Activated CD4-positive, alpha-beta T cell treated with anti-CD3 and anti-CD28 coated beads for 4 hours (primary cell): ENCODE measurements at places on chromosomes 11 and 22.

GRCh38 chr11:77063861-77064260 lies 2.9 kb upstream of the CAPN5 start:
- DNase-seq: no peak

GRCh38 chr22:31290494-31291471 lies 1.5 kb downstream of the PIK3IP1 start:
- DNase-seq: peak; percentile 95

DNA sequence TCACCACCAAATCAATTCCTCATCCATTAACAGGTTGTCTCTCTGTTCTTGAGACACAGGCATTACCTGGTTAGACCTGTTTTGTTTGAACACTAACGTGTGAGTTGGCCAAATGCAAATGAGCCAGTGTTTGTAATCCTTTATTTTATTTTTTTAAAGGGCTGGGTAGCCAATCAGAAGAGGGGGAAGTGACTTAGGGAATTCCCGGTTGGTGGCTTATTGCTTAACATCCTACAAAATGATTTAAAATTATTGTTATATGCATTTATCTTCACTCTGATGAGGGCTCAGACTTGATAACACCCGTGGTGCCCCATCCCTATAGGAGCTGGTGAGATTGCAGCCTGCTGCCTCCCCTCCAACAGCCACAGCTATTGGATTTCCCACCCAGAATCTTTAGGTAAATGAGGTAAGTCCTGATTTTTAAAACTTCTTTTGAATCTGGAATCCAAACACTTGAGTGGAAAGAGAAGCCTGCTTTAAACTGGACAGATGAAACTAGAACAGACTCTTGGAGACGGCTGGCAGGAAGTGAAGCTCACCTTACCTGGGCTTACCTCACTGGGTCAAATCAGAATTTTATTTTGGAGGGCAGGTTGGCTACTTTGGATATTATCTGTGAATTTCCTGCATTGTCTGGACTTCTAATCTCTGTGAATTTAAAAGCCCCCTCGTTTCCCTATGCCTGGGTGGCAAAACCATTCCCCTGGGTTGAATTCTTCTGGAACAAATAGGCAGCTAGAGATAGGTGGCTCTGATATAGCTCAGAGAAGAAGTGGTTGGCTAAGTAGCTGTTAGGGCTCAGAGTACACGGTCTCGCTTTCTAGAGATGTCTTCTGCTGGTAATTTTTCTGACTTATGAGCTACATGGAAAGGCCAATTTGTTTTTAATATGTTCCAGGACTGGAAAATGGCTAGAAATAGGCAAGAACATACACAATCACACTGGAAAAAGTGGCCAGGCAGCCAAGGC lies at the start of gene EHF:
EHF (plus strand) TSS at position 274 of the 973 bp plus-strand sequence. CDS start 21,538 bp downstream, outside the sequence.
- DNase-seq: no peak

DNA sequence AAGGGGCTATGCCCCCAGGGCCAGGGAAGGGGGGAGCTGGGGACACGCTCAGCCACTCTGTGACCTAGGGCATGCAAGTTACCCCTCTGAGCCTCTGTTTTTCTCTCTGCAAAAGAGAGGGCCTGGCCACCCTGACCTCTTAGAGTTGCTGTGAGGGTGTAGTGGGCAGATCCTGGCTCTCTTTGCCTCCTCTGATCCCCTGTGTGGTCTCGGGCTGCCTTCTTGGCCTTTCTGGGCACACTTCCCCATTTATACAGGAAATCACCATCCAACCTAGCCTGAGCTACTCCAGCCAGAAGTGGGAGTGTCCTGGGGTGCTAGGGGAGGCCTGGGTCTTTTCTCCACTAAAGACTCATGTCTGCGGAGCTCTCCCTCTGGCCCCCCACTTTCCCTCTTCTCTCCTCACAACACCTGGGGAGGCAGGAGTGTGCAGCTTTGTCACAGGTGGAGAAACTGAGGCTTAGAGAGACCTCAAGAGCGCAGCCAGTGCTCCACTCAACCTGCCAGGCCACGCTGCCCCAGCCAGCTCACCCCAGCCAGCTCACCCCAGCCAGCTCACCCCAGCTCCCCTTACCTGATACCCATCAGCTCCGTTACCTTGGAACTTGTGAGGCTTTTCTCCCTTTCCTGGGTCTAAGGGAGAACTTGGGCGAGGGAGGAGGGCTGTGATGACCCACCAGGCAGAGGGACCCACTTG lies 1.4 kb downstream of the AIFM3 start:
- no peak for DNase-seq

GRCh38 chr11:128424271-128424711 lies 163.1 kb downstream of the ETS1 start:
- DNase-seq: no peak

DNA sequence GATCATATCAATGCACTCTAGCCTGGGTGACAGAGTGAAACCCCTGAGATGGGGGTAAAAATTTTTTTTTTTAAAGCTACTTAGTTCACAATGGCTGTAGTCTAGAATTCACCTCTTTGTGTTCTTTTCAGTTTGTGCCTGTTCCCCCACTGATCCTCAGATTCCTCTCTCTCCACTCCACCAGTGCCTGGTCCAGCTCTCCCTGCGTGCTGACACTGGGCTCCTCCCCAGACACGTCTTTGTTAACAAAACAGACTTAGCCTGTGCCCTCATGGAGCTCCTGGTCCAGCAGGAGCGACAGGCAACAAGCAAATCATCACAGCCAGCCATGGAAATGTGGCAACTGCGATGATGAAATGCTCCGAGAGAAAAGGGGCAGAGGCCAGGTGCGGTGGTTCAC lies 34.0 kb downstream of the IFT27 start:
- DNase-seq: no peak

- DNase-seq: no peak
Observed at GRCh38 chr11:128603752-128604414, 16.5 kb upstream of the ETS1 start.

- DNase-seq: no peak
Observed at GRCh38 chr11:75725547-75726320, 8.1 kb downstream of the MOGAT2 start.

DNA sequence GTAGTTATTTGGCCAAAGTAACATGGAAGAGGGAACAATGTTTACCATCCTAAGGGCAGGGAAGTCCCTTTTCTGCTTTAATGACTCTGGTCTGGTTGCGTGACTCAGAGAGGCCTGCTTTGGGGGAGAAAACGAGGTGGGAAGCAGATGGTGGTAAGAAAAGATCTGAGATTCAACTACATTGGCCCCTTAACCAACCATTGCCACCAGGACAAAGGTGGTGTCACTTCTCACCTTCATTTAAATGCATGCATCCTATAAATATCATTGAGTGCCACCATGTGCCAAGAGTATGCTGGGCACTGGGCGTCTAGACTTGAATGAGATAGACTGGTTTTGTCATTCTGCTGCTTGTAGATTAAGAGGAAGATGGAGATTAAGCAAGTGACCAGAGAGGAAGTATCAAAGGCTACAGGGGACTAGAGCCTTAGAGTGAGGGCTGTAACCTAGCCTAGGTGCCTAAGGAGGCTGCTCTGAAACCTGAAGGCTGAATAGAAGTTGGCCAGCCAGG lies 3.6 kb upstream of the SORL1 start:
- no peak for DNase-seq

GRCh38 chr11:81658722-81659121 lies 1074.9 kb downstream of the FAM181B start:
- DNase-seq: no peak

GRCh38 chr11:105144887-105145286 lies 5.3 kb upstream of the CARD18 start:
- DNase-seq: no peak

- peak; percentile 63 for DNase-seq
Observed at GRCh38 chr11:35235936-35236666, 97.1 kb downstream of the CD44 start.

GRCh38 chr11:78651923-78652842 lies 77.5 kb upstream of the NARS2 start:
- DNase-seq: no peak

DNA sequence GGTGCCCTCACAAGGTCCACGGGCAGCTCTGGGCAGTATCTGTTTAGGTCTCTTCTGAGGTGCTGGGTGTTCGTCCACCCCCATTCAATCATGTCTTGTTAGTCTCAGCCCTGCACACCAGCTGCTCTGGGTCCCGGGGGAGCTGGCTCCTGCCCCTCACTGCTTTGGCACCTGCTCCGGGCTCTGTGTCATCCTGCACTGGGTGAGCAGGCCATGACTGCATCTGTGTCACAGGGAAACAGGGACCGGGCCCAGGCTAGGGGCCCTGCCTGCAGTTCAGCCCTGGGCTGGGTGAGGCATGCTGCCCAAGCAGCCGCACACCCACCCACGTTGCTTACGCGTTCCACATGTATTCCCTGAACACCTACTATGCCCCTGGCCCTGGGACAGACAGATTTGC lies 43.9 kb downstream of the ELFN2 start:
- DNase-seq: no peak

- DNase-seq: no peak
Observed at GRCh38 chr22:19068784-19069271, 53.4 kb downstream of the DGCR2 start.

DNA sequence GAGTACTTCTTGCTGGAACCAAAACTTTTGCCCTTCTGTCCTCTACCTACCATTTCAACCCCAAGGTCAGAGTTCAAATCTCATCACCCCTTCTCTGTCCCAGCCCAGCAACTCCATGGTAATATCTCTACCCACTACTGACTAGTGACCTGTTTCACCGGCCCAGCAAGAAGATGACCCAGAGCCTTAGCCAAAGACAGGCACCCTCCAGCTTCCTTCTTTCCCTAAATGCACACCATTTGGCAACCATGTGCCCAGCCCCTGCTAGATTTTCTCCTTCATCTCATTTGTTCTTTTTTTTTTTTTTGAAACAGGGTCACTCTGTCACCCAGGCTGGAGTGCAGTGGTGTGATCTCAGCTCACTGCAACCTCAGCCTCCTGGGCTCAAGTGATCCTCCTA lies 14.9 kb downstream of the ARAP1 start:
- no peak for DNase-seq

DNA sequence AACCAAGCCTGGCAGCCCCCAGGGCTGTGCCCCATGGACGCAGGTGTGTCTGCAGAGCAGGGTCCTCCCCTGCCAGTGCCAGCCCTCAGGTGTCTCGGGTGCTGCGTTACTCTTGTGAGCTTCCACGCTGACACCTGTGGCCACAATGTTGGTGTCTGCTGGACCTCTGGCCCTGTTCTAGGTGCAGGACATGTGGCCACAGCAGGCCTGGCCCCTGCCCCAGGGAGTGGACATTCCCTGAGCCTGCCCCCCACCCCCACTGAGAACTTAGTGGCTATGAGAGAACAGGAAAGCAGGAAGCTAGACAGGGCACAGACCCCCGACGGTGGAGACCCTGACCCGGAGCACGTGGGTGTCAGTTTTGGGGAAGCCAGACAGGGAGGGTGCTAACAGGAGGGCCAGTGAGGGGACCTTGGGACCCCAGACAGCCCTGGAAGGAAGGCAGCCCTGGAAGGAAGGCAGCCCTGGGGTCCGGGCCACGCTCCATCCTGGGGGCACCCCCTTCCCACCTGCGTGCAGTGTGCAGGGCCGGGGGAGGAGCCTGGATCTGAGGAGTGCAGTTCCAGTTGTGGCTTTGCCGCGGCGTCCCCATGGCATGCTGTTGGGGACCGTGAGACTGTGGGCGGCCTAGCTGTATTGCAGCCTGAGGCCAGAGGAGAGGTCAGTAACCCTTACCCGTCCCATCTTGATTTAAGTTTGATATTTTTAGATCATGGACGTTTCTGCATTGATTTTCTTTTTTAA lies 43.9 kb upstream of the PPARA start:
- DNase-seq: no peak

DNA sequence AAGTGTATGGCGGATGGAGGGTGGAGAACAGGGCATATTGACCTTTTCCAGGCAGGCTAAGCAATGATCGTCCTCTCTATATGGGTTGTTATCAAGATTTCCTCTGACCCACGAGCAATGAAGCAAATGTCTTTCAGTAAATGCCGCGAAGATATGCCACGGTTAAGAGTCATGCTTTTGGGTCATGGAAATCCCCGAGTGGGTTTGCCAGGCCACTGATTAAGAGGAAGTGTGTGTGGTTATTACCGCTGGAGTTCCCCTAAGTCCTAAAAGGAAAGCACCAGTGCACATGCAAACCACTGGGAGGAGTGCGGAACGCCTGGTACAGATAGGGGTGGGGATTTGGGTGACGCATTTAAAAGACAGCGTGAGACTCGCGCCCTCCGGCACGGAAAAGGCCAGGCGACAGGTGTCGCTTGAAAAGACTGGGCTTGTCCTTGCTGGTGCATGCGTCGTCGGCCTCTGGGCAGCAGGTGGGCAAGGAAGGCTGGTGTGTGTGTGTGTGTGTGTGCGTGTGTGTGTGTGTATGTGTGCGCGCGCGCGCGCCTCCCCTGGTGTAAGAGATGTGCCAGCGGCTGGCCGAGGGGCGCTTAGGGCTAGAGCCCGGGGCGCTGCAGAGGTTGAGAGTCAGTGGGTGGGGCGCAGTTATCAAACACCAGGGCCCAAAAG lies at the start of gene BIRC3:
BIRC3 (plus strand) TSS at position 386 of the 669 bp plus-strand sequence. CDS start 7,026 bp downstream, outside the sequence.
- DNase-seq: peak; percentile 92

DNA sequence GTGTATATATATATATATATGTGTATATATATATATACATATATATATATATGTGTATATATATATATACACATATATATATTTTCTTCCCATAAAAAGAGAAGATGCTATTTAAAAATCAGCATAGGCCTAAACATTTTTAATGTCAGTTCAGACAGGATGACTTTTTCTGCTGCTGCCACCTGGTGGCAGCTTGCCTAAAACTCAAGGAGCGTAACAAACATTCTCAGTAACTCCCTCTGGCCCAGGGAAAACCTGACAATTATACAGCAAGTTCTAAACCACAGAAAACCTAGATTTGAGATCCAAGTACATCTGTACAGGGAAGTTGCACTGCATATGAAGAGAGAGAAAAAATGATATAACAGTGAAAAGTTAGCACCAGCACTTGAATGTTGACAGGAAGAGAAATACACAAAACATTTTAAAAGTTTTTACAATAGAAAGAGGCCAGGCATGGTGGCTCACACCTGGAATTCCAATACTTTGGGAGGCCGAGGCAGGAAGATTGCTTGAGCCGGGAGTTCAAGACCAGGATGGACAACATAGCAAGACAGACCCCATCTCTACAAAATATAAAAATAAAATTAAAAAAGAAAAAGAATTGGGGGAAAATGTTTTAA lies 16.6 kb downstream of the OR8A1 start:
- peak; percentile 12 for DNase-seq

DNA sequence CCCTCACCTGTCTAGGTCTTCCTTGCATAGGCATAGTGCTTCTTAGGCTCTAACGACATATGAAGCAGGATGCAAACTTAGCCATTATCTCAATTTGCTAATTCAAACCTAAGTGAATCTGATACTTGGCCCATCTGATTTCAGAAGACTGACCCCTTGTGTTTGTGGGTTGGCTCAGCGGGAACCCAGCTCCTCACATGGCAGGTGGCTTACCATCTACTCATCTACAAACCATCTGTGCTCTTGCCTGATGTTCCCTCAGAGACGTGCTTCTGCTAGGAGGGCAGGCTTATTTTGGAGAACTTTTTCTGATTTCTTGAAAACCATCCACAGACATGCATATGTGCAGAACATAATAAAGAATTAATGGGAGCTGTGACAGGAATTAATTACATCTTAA lies 15.2 kb downstream of the ELMOD1 start:
- no peak for DNase-seq

- DNase-seq: no peak
Observed at GRCh38 chr11:102426000-102426399, 26.6 kb downstream of the TMEM123 start.
